ENCODE measurements at places on chromosomes 7 and 10.

DNA sequence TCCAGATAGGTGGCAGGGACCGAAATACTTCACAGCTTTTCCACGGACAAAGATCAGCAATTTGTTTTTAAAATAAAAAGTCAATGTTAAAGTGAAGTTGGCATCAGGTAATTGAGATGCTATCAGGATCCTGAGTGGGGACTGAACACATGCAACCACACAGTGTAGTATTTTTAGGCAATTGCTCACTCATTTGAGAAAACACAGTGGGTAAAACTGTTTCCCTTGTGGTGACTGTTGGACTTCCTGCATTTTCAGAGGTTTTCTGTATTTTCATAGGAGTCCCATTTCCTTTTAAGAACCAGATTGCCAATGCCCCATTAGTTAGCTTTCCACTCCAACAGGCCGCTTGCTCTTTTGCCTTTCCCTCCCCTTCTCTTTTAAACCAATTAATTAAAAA, 159.5 kb upstream of the ZNF32 start:
- DNase-seq: no peak

DNA sequence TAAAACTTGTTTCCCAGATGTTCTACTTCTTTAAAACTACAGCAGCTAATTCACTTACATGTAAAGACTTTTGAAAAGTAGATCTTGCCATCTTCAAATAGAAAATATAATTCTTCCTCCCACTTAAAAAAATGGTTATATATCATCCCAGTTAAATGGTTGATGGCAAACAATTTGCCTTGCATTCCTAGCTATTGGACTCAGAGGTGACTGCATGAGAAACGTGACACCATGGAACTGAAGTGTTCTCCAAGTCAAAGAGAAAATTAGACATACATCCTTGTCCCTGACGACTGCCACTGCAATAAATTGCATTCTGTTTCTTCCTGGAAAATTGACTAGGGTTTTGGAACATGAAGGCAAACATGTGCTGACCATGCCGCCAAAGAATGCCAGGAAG, 95.0 kb upstream of the POM121L12 start:
- DNase-seq: no peak

GRCh38 chr7:133921635-133922182, 205.4 kb upstream of the LRGUK start:
- no peak for DNase-seq

DNA sequence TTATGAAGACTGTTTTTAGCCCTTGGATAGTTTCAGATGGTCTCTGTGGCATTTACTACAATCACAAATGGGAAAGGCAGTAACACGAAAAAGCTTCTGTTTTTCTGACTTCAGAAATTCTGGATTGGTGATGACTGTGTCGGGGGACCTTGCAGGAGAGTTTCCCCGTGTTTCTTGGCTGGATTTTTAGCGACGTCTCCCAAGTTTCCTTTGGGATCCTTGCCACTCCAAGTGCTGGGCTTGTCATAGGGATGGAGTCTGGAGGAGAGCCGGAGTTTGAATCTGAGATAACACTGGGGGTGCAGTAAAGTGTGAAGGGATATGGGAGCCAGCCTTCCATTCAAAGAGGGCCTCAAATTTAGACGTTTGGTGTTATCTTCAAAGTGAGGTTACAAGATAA, 179.0 kb downstream of the SNX10 start:
- no peak for DNase-seq

- no peak for DNase-seq
Measured at GRCh38 chr10:111595173-111595572, 518.3 kb downstream of the ADRA2A start.

DNA sequence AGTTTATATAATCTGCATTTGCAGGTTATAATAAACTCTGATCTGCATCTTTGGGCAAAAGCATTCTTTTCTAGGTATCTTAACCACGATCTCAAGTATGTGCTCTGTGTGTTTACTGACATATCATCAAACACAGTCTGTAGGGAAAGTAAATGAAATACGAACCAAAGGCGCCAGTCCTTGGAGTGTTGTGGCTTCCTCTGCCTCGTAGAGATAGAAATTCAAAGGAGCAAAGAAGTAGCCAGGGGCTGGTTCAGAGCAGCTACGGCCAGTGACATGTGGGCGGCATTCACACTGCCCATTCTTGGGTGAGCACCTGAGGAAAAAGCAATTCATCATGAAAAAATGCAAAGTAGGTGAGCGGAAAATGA, 38.7 kb downstream of the LAMB4 start:
- no peak for DNase-seq

- no peak for DNase-seq
Measured at GRCh38 chr10:132145002-132145401, 41.7 kb upstream of the DPYSL4 start.

GRCh38 chr10:47207281-47207615, 92.7 kb upstream of the GDF10 start:
- DNase-seq: no peak

GRCh38 chr10:29607576-29607975, 27.2 kb downstream of the SVIL start:
- no peak for DNase-seq

- no peak for DNase-seq
Measured at GRCh38 chr7:11760372-11760771, 71.6 kb downstream of the THSD7A start.

DNA sequence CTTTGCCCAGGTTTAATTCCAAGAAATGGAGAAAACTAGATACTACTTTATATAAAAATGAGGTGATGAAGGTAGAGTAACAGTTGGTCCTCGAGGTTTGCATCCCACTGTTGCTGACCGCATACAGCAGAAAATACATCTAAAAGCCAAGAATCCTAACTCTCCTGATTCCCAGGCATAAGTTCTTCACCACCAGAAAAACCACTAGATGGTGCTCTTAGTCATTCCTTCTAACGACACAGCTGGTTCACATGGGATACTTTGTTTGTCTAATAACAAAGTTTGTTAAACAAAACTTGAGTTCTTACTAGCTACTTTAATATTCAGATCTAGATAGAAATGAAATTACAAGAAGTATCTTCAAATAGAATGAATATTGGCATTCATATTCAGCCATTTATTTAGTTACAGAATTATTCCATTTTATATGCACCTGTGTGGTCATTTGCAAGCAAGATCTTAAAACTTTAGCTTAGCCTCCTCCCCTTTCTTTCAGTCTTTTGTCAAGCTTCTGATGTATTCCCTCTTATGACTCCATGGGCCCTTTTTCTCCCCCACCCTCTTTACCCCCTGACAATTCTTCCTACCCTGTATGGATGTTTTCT, 54.1 kb upstream of the CYP26C1 start:
- no peak for DNase-seq

DNA sequence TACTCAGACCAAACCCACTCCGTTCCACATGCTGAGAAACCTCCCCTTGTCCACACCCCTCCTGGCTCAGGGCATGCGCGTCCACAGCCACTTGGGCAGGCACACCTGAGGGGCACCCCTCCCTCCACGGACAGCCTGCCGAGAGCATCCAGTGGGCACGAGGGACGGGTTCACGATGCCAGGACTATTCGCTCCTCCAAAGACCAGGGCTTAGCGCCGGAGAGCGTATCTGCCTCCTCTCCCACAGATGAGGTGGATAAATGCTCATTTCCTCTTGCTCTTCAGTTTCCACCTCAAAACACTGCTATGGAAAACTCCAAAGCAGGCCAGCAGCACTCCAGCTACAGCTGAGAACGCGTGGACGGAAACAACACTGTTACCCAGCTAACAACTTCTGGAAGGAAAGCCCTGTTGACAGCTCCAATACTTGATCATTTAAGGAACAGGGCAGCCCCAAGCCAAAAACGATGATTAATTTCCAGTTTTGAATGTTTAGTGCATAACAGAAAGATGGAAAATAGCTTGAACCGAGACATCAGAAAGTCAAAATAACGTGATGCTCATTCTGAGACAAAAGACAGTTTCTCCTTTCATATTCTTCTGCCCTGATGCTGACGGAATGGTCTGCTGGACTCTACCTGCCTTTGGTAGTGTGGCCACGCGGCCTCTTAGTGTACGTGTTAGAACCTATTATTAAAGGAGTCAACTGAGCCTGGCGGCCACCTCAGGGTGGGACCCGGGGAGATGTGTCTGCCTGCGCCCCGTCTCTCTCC, 204.7 kb downstream of the DNAJB6 start:
- DNase-seq: no peak

GRCh38 chr10:117921421-117921820, 125.3 kb downstream of the RAB11FIP2 start:
- DNase-seq: no peak

Measured in epithelial cell of prostate (primary cell).